H1 (cell line): ENCODE measurements at places on chromosomes 2 and 18. TPM values are rescaled to one million over a fixed set of nuclear protein-coding genes. Genes with fewer than 3 reads are reported as not detected.

G6PC2 gene
- not detected in 2 replicates for total RNA-seq

DNA sequence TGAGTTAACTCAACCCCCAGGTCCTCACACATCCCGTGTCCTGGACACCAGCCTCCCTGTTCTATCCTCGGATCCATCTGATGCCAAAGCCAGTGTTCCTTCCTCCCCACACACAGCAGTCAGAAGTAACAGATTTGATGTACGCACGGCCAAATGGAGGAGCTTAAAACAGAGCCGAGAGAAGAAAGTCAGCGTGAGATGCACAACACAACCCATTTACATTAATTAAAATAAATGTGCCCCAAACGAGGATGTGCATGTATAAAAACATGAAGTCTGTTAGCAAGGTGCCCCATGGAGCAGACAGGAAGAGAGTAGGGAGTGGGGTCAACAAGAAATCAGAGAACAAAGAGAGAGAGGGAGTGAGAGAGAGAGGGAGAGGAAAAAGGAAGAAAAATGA is 191.2 kb downstream of the HAUS1 start:
- H3K36me3 ChIP-seq: no peaks in the 10 kb centered on the region
- H3K4me1 ChIP-seq: peaks cover 5% of the 10 kb centered on the region
- no peak overlapping the region for H3K4me3 ChIP-seq

DNA sequence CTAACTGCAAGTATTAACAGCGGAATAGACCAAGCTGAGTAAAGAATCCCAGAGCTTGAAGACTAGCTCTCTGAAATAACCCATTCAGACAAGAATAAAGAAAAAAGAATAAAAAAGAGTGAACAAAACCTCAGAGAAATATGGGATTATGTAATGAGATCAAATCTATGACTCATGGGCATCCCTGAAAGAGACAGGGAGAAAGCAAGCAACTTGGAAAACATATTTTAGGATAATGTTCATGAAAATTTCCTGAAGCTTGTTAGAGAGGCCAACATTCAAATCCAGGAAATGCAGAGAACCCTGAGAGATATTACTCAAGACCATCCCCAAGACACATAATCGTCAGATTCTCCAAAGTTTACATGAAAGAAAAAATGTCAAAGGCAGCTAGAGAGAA is 17.3 kb downstream of the PFN4 start:
- no peaks in the 10 kb centered on the region for H3K4me1 ChIP-seq
- no peaks in the 10 kb centered on the region for H3K36me3 ChIP-seq

GRCh38 chr2:229980431-229981184 is 58.3 kb downstream of the FBXO36 start:
- no peak overlapping the region for H3K4me3 ChIP-seq
- H3K27ac ChIP-seq: no peak overlapping the region
- H3K4me1 ChIP-seq: peaks cover 9% of the 10 kb centered on the region; the same call in 1 of the 2 replicates
- H3K36me3 ChIP-seq: no peaks in the 10 kb centered on the region
